ENCODE measurements at places on chromosomes 3 and 15.

DNA sequence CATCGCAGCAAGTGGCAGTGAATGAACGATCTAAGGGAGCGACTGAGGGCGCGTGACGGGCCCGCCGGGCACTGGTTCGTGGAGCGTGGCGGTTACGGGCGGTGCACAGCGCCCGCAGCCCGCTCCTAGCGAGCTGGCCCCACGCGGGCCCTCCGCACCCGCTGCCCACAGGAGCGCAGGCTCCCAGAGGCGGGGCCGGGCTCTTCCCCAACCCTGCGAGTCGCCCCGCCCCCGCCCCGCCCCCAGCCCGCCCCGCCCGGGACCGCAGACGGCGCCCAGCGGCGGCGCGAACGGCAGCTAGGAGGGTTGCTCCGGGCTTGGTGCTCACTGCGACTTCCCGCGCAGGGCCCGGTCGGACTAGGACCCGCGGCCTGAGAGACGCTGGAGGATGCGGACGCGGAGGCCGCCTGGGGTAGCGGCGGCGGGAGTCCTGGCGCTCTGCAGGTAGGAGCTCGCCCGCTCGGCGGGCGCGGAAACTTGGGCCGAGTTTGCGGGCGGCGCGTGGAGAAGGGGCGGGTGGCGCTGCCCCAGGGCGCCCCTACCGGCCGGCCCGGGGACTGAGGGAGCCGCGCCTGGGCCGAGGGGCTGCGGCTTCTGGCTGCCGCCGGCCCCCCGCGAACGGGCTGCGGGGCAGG, at the start of gene C15orf39:
TSS of gene C15orf39 (plus strand) at position 267 of the 635 bp plus-strand sequence. CDS start 4,167 bp downstream, outside the sequence.
- DNase-seq = peak; percentile 73

DNA sequence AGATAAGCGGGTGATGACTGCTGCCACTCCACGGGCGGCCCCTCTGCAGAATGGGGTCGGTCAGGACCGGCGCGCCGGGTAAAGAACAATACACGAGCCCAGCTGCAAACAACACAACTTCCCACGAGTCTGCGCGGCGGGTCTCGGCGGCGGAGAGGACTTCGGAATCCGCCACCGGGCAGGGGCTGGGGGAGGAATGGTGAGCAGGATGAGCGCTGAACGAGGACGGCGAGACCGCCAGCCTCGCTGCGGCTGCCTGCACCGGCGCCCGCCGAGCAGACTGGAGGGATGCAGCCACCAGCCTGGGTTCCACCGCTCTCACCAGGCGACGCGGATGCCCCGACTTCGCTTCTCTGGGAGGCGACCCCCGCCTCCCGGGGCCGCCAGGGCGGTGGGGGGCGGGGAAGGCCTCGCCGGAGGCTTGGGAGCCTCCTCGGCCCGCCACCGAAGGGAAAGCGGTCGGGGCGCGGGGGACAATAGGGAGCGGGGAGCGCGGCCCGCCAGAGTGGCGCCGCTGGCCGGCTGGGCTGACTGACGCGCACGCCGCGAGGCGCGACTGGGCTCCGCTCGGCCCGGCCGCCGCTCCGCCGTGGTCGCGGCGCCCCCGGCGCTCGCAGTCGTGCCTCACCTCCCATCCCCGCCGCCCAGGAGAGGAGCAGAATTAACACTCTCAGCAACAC, 515 bp downstream of the ADAM10 start:
- DNase-seq = peak; percentile 20

- no peak for DNase-seq
These were observed 2.9 kb downstream of the NCEH1 start for GRCh38 chr3:172707967-172708366.

GRCh38 chr3:149153402-149153801, 24.0 kb downstream of the HPS3 start:
- no peak for DNase-seq

DNA sequence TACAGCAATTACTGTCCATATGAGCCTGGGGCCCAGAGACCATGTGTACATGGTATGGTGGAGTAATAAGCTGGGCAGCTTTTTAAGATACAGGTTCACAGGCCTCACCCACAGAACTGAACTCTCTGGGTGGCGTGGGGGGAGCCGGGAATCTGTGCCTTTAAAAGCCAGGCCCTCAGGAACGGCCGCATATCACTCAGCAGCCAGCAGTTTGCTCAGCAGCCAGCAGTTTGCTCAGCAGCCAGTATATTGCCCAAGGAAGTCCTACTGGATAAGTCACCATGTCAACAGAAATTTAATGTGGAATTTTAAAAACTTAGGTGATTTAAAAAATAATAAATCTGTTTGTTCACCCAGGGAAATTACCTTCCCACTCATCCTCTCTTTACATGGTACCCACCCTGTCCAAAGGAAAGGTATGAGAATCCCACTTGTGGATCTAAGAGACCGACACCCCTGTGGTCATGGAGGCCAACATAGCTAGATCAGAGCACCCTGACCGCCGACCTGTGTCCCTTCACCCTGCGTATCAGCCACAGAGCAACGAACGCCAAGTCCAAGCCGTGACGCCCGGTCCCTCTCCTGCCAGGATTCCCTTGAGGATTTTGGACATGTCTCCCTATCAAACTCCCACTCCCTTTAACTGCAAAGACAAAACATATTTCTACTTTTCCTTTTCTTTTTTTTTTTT, 95.7 kb upstream of the CHRM5 start:
- no peak for DNase-seq

DNA sequence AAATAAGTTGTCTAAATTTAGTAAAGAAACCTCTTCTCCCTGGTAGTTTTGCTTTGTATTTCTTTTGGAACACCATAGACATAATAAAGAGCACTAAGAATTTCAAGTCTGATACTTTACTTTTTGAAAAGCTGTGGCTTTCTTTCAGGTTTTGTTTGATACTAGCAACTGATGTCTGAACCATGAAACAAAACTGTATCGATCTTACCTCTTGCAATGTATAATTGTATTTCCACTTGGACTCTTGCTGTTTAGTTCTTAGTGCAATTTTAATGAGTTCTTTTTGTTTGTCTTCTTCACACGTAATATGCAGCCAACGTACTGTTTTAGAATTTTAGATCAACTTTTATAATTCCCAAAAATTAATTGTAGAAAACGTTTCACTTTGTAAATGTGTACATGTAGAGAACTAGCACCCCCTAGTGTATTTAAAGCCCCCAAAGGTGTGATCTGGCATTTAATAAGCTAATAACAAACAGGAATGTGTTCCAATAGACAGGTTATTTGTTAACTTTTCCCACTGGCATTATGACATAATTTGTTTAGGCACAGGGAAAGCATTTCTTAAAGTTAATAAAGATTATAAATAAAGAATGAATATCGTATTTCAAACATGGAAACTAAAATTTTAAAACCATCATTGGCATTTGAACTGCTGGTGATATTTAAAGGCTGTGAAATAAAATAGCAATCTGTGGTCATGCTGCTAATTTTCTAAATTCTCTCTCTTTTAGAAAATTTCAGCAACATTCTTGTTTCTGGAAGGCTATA, 289.1 kb upstream of the DNAJC19 start:
- no peak for DNase-seq

DNA sequence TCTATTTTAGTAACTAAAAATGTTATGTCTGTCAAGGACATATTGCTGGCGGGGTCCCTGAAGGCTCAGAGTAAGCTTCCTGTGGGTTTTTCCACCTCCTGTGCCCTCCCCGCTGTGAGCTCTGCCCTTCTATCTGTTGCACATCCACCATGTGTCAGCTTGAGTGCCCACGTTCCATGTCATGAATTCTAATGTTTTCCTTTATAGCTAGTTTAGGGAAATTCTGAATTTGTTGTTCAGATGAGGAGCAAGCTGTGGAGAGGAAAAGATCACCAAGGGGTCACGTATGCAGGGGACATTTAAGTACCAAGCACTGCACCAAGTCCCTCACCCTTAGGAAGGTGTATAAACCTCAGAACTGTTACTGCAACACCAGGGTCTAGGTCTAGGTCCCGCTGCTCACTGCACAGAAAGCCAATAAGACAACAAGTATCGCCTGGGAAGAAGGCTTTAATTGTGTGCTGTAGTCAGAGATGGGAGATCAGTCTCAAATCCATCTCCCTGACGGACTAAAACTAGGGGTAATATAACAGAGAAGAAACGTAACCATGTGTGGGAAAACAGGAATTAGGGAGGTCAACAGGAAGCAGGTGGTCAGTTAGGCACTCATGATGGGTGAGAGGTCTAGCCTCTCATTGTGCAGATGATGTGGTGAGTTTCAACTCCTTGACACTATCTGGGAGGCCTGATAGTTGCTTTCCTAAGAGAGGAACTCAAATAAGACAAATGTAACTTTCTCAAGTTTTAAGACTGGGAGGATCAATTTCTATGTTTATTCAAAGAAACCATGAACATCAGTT, 9.7 kb downstream of the GP9 start:
- no peak for DNase-seq

DNA sequence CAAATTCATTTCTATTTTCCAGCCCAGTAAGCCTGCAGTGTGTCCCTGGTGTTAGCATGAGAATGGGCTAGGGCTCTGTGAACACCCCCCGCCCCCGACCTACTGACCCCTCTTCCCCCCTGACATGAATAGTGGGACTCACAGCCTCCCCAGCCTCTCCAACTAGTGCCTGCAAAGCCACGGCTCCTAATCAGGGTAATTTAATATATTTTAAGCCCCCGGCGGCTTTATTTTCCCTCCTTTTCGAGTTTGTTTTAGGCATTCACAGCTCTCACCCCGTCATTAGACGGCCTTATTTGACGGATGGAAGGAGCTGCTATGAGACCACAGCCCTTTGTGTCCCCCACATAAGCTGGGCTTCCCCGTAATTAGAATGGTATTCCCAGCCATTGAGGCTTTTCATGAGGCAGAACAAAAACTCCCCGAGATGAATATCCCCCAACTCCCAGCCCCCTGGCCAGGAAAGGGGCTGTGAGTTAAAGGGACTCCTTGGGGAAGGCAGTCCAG, 78.3 kb upstream of the POLG start:
- DNase-seq = no peak

GRCh38 chr3:45064512-45065372, 38.6 kb downstream of the CLEC3B start:
- DNase-seq = no peak

DNA sequence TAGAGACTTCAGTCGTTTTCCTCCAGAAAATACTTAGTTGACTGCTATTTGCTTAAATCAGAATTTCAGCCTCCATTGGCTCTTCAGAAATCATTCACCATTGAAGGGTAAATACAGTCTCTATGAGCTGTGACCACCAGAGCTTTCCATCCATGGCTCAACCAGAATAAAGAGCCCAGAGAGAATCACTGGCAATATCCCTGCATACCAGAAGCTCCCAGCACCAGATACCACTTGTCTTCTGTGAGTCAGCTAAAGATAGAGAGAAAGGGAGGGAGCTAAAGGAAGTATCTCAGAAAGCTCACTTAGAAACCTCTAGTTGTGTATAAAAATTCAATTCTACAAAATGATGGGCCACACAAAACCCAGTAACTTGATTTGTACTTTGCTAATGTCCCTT, 115.2 kb upstream of the TMCO5A start:
- no peak for DNase-seq

DNA sequence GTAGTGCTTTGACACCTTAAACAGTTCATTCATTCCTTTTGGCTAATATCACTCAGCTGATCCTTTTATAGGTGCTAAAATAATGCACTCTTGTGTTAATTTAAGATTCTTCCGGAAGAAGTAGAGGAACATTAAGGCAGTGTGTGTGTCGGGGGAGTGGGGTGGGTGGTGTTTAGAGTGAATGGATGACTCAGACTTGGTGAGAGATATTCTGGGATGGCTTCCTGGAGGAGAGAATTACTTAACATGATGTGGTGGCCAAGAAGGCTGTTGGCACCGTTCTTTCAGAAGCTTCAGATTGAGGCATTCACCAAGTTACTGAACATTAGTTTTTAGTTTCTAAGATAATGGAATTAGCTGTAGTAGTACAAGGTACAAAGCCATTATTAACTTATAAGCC, 125.6 kb upstream of the ROPN1 start:
- DNase-seq = no peak

- peak; percentile 72 for DNase-seq
These were observed 42.0 kb upstream of the ICE2 start for GRCh38 chr15:60520825-60521368.

DNA sequence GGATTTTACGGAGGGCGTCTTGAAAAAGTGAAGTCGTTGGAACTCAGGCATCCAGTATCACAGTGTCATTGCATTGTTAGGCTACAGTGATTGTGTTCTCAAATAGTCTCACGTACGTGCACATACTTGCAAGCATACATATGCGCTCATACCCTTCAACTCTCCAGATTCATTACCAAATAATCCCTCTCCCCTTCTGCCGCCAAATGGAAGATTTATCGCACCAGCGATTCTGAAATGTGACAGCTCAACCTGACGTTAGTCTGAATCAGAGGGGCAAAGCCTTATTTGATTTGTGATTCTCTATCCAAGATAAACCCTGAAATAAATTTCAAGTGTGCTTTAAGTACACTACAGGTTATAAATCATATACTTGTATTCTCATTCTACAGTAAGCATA, 119.4 kb downstream of the GADL1 start:
- no peak for DNase-seq

GRCh38 chr3:69675786-69676530, 63.3 kb upstream of the MITF start:
- DNase-seq = no peak

- DNase-seq = no peak
These were observed 47.5 kb downstream of the MYH15 start for GRCh38 chr3:108462899-108463298.

- peak; percentile 97 for DNase-seq
These were observed at the start of gene NISCH for GRCh38 chr3:52455283-52456168. Gene NISCH (plus strand): TSS chr3:52455604. CDS start chr3:52455642, 38 bp downstream.

DNA sequence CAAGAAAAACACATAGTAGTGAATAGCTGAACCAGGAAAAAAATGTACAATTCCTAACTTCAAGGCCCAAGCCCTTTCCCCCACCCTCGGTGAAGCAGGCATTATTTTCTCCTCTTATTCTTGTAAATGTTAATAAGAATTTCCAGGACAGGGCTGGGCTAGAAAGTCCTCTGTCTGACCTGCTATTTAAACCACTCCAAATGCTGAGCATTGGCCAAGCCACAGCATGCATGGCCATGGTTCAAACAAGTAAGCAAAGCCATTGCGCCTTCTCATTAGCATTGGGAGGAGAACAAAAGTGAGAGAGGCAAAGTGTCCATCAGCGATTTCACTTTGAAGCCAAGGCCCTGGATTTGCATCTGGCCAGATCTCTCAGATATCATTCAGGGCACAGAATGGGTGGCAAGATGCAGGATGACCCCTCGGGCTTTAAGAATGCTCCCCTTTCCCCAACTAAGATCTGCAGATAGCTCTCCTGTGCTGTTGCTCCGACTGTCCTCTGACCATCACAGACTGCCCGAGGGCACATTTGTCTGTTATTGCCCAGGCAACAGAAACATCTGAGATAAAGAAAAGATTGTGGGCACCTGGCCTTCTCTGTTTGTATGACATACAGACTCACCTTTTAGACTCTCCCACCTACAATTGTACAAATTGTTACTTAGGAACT, 46.3 kb downstream of the CEMIP start:
- no peak for DNase-seq

GRCh38 chr3:123832692-123833397, 51.3 kb downstream of the MYLK start:
- no peak for DNase-seq

- no peak for DNase-seq
These were observed 48.6 kb downstream of the GAP43 start for GRCh38 chr3:115671761-115672455.

DNA sequence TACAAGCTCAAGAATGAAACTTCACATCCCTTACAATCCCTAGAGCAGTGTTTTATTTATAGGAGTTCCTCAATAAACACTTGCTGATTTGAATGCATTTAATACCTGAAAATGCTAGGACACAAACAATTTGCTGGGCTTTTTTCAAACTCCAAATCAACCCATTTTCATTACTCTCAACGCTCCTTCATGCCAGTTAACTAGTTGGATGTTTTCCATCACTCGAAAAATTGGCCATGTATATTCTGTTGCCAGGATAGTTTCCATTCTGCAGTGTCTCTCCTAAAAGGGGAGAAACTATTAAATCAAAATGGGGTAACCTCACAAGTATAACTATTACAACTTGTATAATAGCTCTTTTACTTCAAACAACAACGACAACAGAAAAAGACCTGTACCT, 1.2 kb downstream of the GBE1 start:
- no peak for DNase-seq

All from central memory CD8-positive, alpha-beta T cell (primary cell).